ENCODE measurements at places on chromosomes 4 and X. TPM values are rescaled to one million over a fixed set of nuclear protein-coding genes. Genes with fewer than 3 reads are reported as not detected.
A peak's percentile ranks its signal among the peaks of the same experiment; 100 is the strongest.

- no peaks in the 10 kb centered on the region for H3K36me3 ChIP-seq
- H3K4me1 ChIP-seq: no peaks in the 10 kb centered on the region
- DNase-seq: no peak
Measured at GRCh38 chrX:38694394-38694793, 106.9 kb upstream of the MID1IP1 start.

- peaks cover 5% of the 10 kb centered on the region for H3K4me1 ChIP-seq
- H3K4me3 ChIP-seq: no peak overlapping the region
- no peak for DNase-seq
Measured at GRCh38 chr4:56240554-56241174, 146.6 kb downstream of the AASDH start.

LIAS gene
- 30.5 TPM for total RNA-seq

GRCh38 chr4:123564758-123565346 lies 168.3 kb downstream of the SPRY1 start:
- H3K4me1 ChIP-seq: no peaks in the 10 kb centered on the region
- no peak overlapping the region for H3K4me3 ChIP-seq
- H3K36me3 ChIP-seq: no peaks in the 10 kb centered on the region
- H3K27ac ChIP-seq: no peak overlapping the region
- no peaks in the 10 kb centered on the region for H3K27me3 ChIP-seq
- DNase-seq: peak; percentile 75

DNA sequence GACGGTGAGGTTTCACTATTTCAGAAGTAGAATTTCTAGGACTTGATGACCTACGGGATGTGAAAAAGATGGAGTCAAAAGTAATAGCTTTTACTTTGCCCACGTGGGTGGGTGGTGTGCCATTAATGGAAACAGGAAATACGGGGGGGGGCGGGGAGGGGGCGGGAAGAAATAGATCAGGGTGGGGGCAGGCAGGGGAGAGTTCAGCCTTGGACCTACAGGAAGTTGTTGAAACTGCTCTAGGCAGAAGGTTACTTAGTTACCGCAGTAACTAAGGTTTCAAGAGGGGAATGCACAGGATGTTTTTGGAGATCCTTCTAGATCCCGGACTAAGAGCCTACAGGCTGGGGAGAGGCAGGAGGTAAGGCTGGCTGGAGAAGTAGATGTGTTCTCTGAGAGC lies 3.6 kb upstream of the FHL1 start:
- H3K4me3 ChIP-seq: no peak overlapping the region
- H3K27me3 ChIP-seq: peaks cover 34% of the 10 kb centered on the region
- H3K36me3 ChIP-seq: no peaks in the 10 kb centered on the region
- DNase-seq: no peak

- peaks cover 9% of the 10 kb centered on the region for H3K36me3 ChIP-seq
- no peak overlapping the region for H3K27ac ChIP-seq
- peak; percentile 19 for DNase-seq
Measured at GRCh38 chrX:134782796-134783195, 124.5 kb upstream of the PLAC1 start.

DNA sequence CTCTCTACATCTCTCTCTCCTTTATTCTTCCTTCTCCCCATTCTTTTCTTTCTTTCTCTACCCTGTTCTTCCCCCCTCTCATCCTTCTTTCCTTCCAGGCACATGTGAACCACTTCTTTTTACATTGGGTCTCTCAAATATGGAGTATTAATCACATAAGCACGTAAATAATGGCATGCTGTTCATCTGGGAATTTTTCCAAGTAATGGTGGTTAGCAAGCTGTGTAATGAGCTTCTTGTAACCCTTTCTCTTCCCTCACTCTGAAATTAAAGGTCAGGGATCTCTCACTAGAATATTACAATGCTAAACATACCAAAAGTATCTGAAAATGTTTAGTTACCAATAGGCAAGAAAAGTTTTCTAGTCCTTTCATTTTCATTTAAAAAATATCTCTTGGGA lies 239.9 kb upstream of the TEX13A start:
- no peak overlapping the region for H3K4me3 ChIP-seq
- no peaks in the 10 kb centered on the region for H3K4me1 ChIP-seq
- no peak for DNase-seq
- H3K27ac ChIP-seq: no peak overlapping the region
- H3K36me3 ChIP-seq: no peaks in the 10 kb centered on the region
- H3K27me3 ChIP-seq: no peaks in the 10 kb centered on the region

- H3K27ac ChIP-seq: no peak overlapping the region
- no peak for DNase-seq
- H3K27me3 ChIP-seq: no peaks in the 10 kb centered on the region
- no peaks in the 10 kb centered on the region for H3K36me3 ChIP-seq
Measured at GRCh38 chrX:30597216-30598012, 19.8 kb upstream of the TASL start.
